Right lobe of liver (tissue), 6 donors: ENCODE measurements at places on chromosomes 13 and 19.

- H3K4me1 ChIP-seq: peaks cover 15% of the 10 kb centered on the region
- no peak overlapping the region for H3K4me3 ChIP-seq
- no peak for DNase-seq
Measured at GRCh38 chr13:91375116-91375729, 23.2 kb upstream of the GPC5 start.

- H3K27ac ChIP-seq: no peak overlapping the region
- no peak for DNase-seq
- no peaks in the 10 kb centered on the region for H3K4me1 ChIP-seq
- H3K4me3 ChIP-seq: no peak overlapping the region
- H3K27me3 ChIP-seq: no peaks in the 10 kb centered on the region
- H3K36me3 ChIP-seq: no peaks in the 10 kb centered on the region
Measured at GRCh38 chr13:63942372-63942771, 2526.7 kb upstream of the PCDH20 start.

DNA sequence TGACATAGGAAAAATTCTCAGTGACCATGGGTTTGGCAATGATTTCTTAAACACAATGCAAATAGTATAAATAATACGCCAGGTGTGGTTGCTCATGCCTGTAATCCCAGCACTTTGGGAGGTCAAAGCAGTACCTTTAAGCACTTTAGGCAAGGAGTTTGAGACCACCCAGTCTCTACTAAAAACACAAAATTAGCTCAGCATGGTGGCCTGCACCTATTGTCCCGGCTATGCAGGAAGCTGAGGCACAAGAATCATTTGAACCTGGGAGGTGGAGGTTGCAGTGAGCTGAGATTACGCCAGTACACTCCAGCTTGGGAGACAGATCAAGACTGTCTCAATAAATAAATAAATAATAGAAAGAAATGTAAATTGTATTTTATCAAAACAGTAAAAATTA is 356.5 kb upstream of the SLITRK6 start:
- no peak overlapping the region for H3K4me3 ChIP-seq
- H3K27ac ChIP-seq: no peak overlapping the region
- DNase-seq: no peak
- no peaks in the 10 kb centered on the region for H3K4me1 ChIP-seq
- H3K36me3 ChIP-seq: no peaks in the 10 kb centered on the region

DNA sequence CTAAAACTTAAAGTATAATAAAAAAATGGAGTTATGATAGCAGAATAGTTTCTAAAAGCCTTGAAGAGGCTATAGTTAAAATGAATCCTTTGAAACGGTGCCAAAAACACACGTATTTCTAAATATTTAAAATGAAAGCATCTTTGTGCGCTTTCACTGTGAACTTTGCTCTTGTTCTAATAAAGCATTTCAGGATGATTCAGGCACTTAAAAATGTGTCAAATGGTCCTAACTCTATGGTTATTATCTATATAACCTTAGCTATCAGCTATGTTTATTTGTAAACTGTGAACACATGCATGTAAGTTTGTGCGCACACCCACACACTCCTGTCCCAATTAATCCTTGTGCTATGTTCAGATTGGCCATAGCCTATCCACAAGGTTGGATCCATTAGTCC is 124.5 kb downstream of the FLT1 start:
- no peak overlapping the region for H3K27ac ChIP-seq
- no peak for DNase-seq
- no peaks in the 10 kb centered on the region for H3K36me3 ChIP-seq
- H3K4me1 ChIP-seq: no peaks in the 10 kb centered on the region
- no peak overlapping the region for H3K4me3 ChIP-seq

DNA sequence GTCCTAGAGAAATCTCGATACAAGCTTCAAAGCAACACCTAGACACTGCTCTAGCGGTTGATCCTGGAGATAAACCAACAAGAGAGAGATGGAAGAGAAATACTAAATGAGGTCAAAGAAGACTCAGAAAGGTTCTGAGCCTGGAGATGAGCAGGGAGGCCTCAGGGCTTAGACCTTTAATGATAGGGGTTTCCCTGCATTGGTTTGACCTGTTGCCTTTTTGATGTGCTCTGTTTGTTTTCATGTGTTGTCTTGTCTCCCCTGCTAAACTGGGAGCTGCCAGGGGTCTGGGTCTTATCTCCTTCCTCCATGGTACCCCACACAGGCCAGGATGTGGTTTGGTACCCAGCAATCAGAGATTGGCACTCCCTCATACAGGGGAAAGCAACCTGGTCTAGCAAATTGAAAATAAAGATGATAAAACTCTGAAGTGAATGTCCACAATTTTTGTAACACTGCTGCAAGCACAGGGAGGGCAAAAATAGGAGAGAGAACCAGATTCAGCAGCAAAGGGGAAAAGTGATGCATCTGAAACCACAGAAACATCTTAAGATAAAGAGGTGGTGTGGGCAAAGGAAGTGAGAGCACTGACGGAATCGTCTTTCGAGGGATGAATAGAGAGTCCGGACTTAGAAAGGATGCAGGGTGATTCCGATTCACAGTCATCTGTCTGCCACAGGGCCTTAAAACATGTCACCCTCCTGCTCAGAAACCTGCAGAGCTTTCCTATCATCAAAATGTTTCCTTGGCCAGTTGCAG is 3.5 kb downstream of the FFAR2 start:
- H3K27me3 ChIP-seq: no peaks in the 10 kb centered on the region
- DNase-seq: no peak
- no peaks in the 10 kb centered on the region for H3K36me3 ChIP-seq
- H3K27ac ChIP-seq: no peak overlapping the region

DNA sequence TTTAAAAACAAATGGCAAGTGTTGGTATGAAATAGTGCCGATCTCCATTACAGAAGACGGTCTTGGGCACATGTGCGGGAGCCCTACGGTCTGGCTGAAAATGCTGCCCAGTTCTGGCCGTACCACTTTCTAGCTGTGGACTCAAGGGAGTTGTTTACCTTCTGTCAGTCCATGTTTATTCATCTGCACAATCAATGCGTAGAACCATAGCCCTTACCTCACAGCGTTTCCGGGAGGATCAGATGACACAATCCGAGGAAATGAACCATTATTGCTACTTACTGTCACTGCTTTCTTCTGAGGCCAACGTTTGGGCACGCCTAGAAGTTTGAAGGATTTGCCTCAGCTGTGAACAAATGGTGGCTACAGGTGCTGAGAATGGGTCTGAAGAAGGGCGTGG is 31.2 kb downstream of the GADD45B start:
- no peaks in the 10 kb centered on the region for H3K27me3 ChIP-seq
- peak; percentile 80 for DNase-seq
- no peaks in the 10 kb centered on the region for H3K36me3 ChIP-seq
- H3K4me1 ChIP-seq: no peaks in the 10 kb centered on the region
- peak overlapping the region; percentile 24 for H3K4me3 ChIP-seq

DNA sequence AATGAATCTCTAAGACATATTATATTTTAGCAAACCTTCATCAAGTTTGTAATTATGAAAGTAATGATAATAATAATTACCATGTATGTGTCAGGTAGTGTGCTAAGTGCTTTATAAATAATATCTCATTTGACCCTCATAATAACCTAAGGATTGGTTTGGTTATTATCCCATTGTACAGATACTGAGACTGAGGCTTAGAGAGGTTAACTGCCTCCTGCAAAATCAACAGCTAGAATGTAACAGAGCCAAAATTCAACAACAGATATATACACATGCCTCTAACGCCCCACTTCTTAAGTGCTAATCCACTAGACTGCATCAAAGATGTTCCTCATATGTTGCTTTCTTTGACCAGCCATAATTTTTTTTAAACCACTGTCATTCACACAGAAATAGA is 140.8 kb downstream of the ZAR1L start:
- H3K36me3 ChIP-seq: no peaks in the 10 kb centered on the region
- no peaks in the 10 kb centered on the region for H3K27me3 ChIP-seq
- H3K27ac ChIP-seq: no peak overlapping the region

- H3K27me3 ChIP-seq: no peaks in the 10 kb centered on the region
- DNase-seq: peak; percentile 49
- H3K36me3 ChIP-seq: no peaks in the 10 kb centered on the region
- no peak overlapping the region for H3K4me3 ChIP-seq
- H3K4me1 ChIP-seq: no peaks in the 10 kb centered on the region
- no peak overlapping the region for H3K27ac ChIP-seq
Measured at GRCh38 chr19:40165362-40165937, 25.8 kb upstream of the MAP3K10 start.

- DNase-seq: no peak
- no peak overlapping the region for H3K4me3 ChIP-seq
- H3K27ac ChIP-seq: no peak overlapping the region
- no peaks in the 10 kb centered on the region for H3K27me3 ChIP-seq
- no peaks in the 10 kb centered on the region for H3K36me3 ChIP-seq
Measured at GRCh38 chr13:29125191-29125933, 305.2 kb downstream of the MTUS2 start.

GRCh38 chr13:107244241-107244640 is 676.3 kb upstream of the ARGLU1 start:
- H3K4me1 ChIP-seq: no peaks in the 10 kb centered on the region
- no peak overlapping the region for H3K27ac ChIP-seq
- H3K36me3 ChIP-seq: no peaks in the 10 kb centered on the region
- no peaks in the 10 kb centered on the region for H3K27me3 ChIP-seq
- H3K4me3 ChIP-seq: no peak overlapping the region
- DNase-seq: no peak

DNA sequence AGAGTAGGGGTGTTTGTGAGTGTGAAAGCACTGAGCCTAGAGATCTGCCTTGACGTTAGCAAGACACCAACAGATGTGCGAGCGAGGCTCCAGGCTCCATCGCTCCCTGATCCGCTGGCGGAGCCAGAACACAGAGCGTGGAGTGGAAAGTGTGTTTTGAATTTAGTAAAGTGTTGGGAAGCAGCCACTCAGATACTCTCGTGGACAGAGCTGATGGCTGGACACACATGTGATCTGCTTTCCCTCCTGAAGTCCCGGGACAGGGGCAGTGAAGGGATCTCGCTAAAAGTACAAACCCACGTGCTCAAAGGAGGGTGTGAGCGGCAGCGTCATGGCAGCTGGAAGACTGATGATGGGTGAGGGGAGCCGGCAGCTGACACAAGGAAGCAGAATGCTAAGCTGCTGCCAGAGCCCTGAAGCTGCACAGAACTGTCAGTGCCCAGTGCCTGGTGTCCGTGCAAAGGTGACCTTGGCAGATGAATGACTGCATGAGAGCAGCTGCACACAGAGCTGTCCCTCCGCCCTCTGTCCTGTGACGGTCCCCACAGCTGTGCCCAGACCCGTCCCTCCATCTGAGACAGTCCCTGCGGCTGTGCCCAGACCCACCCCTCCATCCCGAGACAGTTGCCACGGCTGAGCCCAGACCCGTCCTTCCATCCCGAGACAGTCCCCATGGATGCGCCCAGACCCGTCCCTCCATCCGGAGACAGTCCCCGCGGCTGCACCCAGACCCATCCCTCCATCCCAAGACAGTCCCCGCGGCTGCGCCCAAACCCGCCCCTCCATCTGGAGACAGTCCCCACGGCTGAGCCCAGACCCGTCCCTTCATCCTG is 29.6 kb upstream of the TMEM255B start:
- no peak for DNase-seq
- H3K27me3 ChIP-seq: no peaks in the 10 kb centered on the region
- no peak overlapping the region for H3K27ac ChIP-seq
- no peaks in the 10 kb centered on the region for H3K4me1 ChIP-seq

DNA sequence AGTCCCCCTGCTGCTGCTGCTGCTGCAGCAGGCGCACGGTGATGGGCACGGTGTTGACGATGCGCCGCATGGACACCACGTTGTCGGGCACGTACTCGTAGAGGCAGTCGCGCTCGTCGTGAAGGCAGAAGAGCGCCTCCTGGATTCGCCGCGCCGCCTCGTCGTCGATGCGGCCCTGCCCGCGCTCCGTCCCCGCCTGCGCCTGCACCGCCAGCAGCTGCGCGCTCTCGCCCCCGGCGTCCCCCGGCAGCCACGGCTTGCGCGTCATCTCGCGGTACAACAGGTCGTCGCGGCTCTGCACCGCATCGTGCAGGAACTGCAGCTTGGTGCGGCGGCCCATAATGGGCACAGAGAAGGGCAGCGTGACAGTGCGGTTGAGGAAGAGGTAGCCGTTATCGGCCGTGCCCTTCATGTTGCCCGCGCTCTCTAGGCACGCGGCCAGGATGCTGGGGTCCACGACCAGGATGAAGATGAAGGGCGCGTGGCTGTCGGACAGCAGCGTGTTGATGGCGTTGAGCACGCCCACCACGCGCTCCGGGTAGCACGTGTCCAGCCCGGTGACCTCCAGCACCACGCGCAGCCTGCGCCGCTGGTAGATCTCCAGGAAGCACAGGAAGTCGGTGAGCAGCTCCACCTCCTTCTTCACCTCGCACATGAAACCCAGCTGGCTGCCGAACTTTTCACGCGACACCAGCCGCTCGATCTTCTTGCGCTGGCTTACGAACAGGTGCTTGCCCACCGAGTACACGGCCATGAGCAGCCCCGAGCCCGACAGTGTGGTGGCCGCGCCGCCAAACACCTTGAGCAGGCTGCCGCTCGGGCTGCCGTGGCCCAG is 8.1 kb downstream of the NKPD1 start:
- DNase-seq: no peak
- no peaks in the 10 kb centered on the region for H3K36me3 ChIP-seq
- peak overlapping the region; percentile 24 for H3K4me3 ChIP-seq

- peaks cover 13% of the 10 kb centered on the region for H3K4me1 ChIP-seq
- peaks cover 2% of the 10 kb centered on the region for H3K36me3 ChIP-seq
- no peak overlapping the region for H3K4me3 ChIP-seq
- H3K27ac ChIP-seq: no peak overlapping the region
- no peak for DNase-seq
- H3K27me3 ChIP-seq: no peaks in the 10 kb centered on the region
Measured at GRCh38 chr19:35037716-35038622, 3.6 kb upstream of the HPN start.

DNA sequence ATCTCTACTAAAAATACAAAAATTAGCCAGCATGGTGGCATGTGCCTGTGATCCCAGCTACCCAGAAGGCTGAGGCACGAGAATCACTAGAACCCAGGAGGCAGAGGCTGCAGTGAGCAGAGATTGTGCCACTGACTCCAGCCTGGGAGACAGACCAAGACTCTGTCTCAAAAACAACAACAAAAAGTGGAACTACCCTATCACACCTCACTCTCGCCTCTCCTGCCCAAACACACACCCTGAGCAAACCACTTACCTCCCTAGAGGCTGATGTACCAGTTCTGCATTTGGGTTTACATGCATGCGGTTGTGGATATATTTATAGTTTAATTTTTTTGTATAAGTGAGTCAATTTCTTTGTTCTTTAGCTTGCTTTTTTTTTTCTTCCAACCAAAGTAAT is 7.7 kb upstream of the PTOV1 start:
- H3K4me1 ChIP-seq: no peaks in the 10 kb centered on the region
- peaks cover 13% of the 10 kb centered on the region for H3K36me3 ChIP-seq
- DNase-seq: no peak
- H3K27ac ChIP-seq: no peak overlapping the region
- no peaks in the 10 kb centered on the region for H3K27me3 ChIP-seq
- no peak overlapping the region for H3K4me3 ChIP-seq

DNA sequence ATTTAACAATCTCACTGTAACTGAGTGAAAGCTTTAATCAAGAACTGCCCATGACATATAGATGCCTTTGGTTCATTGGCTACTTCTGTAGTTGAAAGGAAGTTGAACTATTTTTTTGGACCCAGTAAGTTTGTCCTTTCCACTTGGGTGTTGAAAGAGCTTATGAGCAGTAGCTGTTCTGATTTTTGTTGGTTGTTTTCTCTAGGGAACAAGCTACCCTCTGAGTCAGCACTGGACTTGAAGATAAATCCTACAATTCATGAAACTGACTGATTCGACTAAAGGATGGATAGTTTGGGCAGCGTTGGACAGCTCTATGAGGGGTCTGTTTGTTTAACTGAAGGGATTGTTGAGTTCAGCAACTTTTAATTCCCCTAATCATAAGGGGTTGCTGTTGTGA is 101.0 kb downstream of the PAN3 start:
- H3K27me3 ChIP-seq: no peaks in the 10 kb centered on the region
- no peak overlapping the region for H3K27ac ChIP-seq
- no peak for DNase-seq
- H3K4me3 ChIP-seq: no peak overlapping the region
- no peaks in the 10 kb centered on the region for H3K4me1 ChIP-seq
